ENCODE measurements at places on chromosomes 7 and 10.

- no peak for DNase-seq
These were observed 152.9 kb downstream of the DYNC1I1 start for GRCh38 chr7:95925236-95925635.

GRCh38 chr10:93874309-93875031, 19.3 kb upstream of the SLC35G1 start:
- DNase-seq, result no peak

DNA sequence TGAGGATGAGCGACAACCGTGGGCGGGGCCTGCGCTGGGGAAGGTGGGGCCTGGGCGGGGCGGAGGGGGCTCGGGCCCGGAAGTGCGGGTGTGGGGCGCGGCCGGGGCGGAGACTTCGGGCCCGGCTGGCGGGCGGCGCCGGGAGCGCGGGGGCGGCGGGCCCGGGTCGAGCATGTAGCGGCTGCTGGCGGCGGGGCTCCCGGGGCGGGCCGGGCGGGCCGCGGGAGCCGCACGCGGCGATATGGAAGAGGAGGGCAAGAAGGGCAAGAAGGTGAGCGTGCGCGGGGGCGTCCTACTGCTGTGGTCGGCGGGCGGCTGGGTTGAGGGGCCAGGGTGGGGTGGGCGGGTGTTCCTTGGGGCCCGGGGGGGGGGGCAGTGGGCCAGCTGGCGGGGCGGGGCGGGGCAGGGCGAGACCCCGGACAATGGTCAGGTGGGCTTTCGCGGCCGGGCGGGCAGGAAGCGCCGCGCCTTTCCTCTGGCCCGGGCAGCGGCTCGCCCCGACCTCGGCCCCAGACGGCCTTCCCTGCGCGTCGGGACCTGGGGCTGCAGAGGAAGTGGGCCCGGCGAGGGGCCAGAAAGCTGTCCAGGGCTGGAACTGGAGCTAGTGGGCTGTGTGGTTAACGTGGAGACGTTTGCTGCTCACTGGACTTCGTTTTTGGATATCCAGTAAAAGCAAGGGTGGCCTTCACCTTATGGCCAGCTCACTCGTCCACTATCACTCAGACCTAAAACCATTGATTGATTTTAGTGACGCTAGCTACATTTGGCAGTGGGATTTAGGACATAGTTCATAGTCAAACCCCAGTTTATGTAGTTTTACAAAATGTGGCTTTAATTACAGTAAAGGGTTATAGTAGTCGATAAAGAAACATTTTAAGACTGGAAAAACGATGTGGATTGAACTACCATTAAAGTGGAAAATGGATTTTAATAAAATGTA, at the start of gene CCM2:
TSS of gene CCM2 (plus strand) at position 109 of the 940 bp plus-strand sequence. CDS start at position 242, 133 bp downstream.
- no peak for DNase-seq

DNA sequence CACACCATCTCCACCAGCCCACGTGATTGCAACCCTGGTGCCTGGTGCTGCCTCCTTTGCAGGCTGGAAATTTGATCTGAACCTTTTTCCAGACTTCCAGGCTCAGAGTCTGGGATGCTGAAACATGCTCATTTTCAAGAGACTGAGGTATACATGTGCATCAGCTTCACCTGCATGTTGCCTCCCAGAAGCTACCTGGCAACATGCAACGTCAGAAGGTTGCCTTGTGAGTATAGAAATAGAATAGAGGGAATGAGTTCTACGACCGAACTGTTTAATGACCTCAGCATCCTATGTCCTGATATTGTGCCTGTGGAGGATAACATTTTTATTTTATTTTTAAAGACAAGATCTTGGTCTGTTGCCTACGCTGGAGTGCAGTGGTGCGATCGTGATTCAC, 1.9 kb upstream of the ZNF212 start:
- DNase-seq, result no peak

- DNase-seq, result no peak
These were observed 668.5 kb upstream of the AUTS2 start for GRCh38 chr7:68929781-68930261.
